ENCODE measurements at places on chromosomes 11 and 22. TPM values are rescaled to one million over a fixed set of nuclear protein-coding genes. Genes with fewer than 3 reads are reported as not detected.

SLC37A2 gene
- total RNA-seq, result 220 TPM

- H3K4me3 ChIP-seq, result no peak overlapping the region
- no peak for DNase-seq
- H3K36me3 ChIP-seq, result no peaks in the 10 kb centered on the region
Observed at GRCh38 chr11:33703234-33703633, 2.6 kb upstream of the C11orf91 start.

MUC6 gene
- total RNA-seq, result not detected

COMT gene
- 360 TPM for total RNA-seq

DNA sequence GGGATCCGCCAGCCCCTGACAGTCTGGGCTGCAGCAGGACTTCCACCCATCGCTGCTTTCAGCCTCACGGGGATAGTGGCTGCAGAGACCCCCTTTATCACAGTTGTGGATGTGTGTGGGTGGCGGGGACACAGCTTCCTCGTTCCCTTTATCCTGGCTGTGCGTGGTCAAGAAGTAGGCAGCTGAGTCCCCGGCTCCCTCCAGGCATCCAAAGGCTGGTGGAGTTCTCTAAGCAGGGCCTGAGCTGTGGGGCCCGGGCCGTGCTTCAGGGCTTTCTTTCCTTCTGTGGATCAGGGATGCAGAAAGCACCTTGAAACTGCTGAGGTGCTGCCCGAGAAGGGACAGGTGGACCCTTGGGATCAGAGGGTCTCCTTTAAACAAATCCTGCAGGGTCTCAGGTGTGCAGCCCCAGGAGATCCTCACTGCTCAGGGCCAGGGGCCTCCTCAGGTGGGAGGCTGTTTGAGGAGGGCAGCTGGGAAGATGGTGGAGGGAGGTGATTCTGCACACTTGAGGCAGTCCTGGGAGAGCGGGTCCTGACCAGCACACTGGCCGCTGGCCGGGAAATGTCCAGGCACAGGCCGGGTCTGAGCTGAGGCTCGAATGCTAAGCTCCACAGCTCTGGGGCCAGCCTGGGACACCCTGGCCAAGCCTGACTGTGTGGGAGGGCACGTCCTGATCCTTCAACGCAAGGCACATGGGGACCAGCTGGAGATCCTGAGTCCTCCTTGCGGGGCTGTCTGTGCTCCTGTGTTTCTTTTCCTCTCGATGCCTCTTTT lies 1024.3 kb downstream of the BRD1 start:
- H3K4me1 ChIP-seq, result no peaks in the 10 kb centered on the region
- H3K4me3 ChIP-seq, result no peak overlapping the region
- H3K27ac ChIP-seq, result no peak overlapping the region
- H3K27me3 ChIP-seq, result peaks cover 3% of the 10 kb centered on the region
- no peak for DNase-seq
- no peaks in the 10 kb centered on the region for H3K36me3 ChIP-seq

GRCh38 chr11:4991060-4991459 lies 3.6 kb upstream of the OR51L1 start:
- no peak for DNase-seq
- no peaks in the 10 kb centered on the region for H3K36me3 ChIP-seq
- H3K4me3 ChIP-seq, result no peak overlapping the region
- no peak overlapping the region for H3K27ac ChIP-seq
- no peaks in the 10 kb centered on the region for H3K27me3 ChIP-seq
- H3K4me1 ChIP-seq, result no peaks in the 10 kb centered on the region

TH gene
- total RNA-seq, result 433 TPM

GRCh38 chr11:128891913-128892398 lies 800 bp downstream of the KCNJ5 start:
- H3K4me3 ChIP-seq, result peak overlapping the region; percentile 82
- H3K36me3 ChIP-seq, result no peaks in the 10 kb centered on the region
- H3K4me1 ChIP-seq, result peaks cover 58% of the 10 kb centered on the region
- H3K27me3 ChIP-seq, result no peaks in the 10 kb centered on the region
- no peak for DNase-seq

APOBEC3A gene
- not detected for total RNA-seq

TRIM51 gene
- total RNA-seq, result not detected

GRCh38 chr11:4381901-4382300 lies 11.6 kb downstream of the TRIM21 start:
- DNase-seq, result no peak

DNA sequence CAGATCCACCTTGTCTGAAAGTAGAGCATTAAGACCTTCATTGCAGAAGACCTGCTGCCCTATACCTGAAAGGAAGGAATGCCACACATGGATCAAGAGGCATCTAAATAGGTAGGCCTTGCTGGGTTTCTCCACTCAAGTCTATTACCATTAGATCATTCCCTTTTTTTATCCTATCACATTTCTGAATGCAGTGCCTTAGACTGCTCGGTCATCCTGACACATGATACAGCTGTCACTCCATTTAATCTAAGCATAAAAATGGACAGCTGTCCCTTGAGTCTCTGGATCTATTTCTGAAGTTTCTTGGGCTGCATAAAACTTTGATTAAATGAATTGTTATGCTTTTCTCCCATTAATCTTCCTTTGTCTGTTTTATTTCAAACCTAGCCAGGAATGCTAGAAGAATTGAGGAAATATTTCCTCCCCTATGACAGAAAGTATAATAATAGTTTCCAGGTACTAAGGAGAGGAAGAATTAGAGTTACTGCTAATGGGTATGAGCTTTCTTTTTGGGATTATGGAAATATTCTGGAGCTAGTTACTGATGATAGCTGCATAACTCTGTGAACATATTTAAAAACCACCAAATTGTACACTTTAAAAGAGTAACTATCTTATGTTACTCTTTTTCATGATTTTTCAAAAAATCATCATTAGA lies 88.0 kb downstream of the DLG2 start:
- H3K36me3 ChIP-seq, result no peaks in the 10 kb centered on the region
- DNase-seq, result no peak
- H3K27ac ChIP-seq, result no peak overlapping the region
- no peak overlapping the region for H3K4me3 ChIP-seq

SCN3B gene
- total RNA-seq, result 0.36 TPM

- no peak overlapping the region for H3K27ac ChIP-seq
- no peaks in the 10 kb centered on the region for H3K27me3 ChIP-seq
- H3K36me3 ChIP-seq, result no peaks in the 10 kb centered on the region
Observed at GRCh38 chr11:43788421-43788820, 92.2 kb upstream of the ALKBH3 start.

DNA sequence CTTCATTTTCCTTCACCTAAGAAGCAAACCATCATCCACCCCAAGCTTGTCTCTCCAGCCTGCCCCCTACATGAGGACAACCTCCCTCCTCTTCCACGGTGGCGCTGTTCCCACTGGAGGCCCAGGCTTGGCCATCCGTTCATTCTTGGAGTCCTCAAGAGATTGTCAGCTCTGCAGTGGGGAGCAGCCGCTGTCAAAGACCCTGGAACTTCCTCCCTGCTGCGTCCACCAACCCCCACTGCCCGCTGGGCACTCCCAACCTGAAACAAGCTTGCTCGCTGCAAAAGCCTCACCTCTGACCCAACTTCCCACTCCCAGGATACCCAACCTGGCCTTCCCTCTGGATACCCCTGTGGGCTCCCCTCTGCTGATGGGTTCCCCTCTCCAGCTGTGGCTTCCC lies 10.4 kb upstream of the CD81 start:
- H3K36me3 ChIP-seq, result no peaks in the 10 kb centered on the region
- DNase-seq, result no peak
- H3K4me1 ChIP-seq, result no peaks in the 10 kb centered on the region
- no peak overlapping the region for H3K27ac ChIP-seq
- H3K27me3 ChIP-seq, result no peaks in the 10 kb centered on the region

SLC6A5 gene
- 2.4 TPM for total RNA-seq

CLCF1 gene
- 3.4 TPM for total RNA-seq

RIMBP3C gene
- 0.22 TPM for total RNA-seq

DNA sequence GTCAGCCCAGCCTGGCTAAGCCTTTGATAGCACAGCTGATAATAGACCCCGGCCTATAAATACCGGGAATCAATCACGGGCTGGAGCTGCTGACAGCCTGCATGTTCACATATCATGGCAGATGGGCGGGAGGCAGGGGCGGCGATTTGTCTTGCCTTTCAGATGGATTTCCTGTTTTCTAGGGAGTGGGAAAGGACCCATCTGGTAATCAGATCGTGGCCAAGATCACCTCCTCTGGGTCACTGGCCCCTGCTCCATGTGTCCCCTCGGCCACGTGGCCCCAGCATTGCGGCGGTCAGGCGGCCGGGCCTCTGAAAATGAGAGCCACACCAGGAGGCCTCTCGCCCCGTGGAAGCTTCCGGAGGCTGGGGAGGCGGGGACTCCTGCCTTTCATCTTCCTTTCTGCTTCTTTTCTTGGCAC lies 36.6 kb downstream of the SMIM38 start:
- H3K4me1 ChIP-seq, result no peaks in the 10 kb centered on the region
- H3K36me3 ChIP-seq, result no peaks in the 10 kb centered on the region
- H3K4me3 ChIP-seq, result no peak overlapping the region
- H3K27me3 ChIP-seq, result no peaks in the 10 kb centered on the region

DNA sequence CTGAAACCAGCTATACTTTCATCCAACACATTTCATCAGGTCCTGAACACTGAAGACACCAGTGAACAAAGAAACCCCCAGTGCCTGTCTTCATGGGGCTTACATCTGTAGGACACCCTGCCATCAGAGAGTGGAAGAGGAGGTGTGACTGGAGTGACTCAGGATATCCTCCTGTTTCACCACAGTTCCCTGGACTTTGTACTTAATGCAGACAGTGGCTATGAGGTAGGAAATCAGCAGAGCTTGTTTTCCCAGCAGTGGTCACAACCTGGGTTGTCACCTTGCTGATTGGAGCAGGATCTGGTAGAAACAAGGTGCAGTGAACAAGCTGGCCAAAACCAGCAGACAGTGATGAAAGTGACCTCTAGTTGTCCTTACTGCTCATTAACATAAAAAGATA lies 128.8 kb downstream of the KIRREL3 start:
- H3K4me3 ChIP-seq, result no peak overlapping the region
- H3K4me1 ChIP-seq, result no peaks in the 10 kb centered on the region
- H3K36me3 ChIP-seq, result no peaks in the 10 kb centered on the region
- no peak overlapping the region for H3K27ac ChIP-seq
- DNase-seq, result no peak

DNA sequence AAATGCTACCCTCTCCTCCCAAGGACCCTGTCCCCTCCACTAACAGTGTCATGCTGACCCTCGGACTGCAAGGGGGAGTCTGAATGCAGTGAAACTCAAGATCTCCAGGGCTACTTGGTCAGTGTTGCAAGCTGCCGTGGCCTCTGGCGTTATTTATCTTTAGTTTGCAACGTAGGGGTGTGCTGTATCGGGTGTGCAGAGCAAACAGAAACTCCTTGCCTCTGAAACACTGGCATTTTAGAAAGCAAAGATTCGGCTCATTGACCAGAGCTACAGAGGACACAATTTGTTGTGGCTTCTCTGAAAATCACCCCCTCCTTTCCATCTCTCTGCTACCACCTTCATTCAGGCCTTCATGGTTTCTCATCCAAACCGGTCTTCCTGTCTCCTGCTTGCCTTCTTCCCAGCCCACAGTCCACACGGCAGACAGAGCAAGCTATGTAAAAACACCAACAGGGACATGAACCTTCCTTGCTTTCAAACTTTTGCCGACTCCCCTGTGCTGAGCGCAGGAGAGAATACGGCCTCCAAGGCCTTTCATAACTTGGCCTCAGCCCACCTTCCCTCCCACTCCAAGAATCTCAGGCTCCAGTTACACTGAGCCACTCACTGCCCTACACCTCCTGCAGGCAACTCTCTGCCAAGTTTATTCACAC lies 14.9 kb downstream of the FZD4 start:
- H3K27ac ChIP-seq, result peak overlapping the region; percentile 34
- H3K27me3 ChIP-seq, result no peaks in the 10 kb centered on the region
- peak; percentile 65 for DNase-seq

GRCh38 chr11:7749456-7749855 lies 43.2 kb upstream of the OVCH2 start:
- H3K4me1 ChIP-seq, result no peaks in the 10 kb centered on the region
- no peaks in the 10 kb centered on the region for H3K27me3 ChIP-seq
- H3K27ac ChIP-seq, result no peak overlapping the region
- no peaks in the 10 kb centered on the region for H3K36me3 ChIP-seq
- no peak for DNase-seq

SEPTIN3 gene
- total RNA-seq, result 1.4 TPM

GGTLC3 gene
- not detected for total RNA-seq

GRCh38 chr11:82505379-82505778 lies 228.3 kb downstream of the FAM181B start:
- no peak for DNase-seq
- no peaks in the 10 kb centered on the region for H3K36me3 ChIP-seq
- no peak overlapping the region for H3K27ac ChIP-seq
- H3K4me3 ChIP-seq, result no peak overlapping the region

- H3K36me3 ChIP-seq, result peaks cover 30% of the 10 kb centered on the region
- H3K4me1 ChIP-seq, result peaks cover 43% of the 10 kb centered on the region
- peak overlapping the region; percentile 63 for H3K4me3 ChIP-seq
- H3K27me3 ChIP-seq, result no peaks in the 10 kb centered on the region
Observed at GRCh38 chr11:65576867-65577755, 1.3 kb downstream of the EHBP1L1 start.

GRCh38 chr11:66329165-66329673 lies 7.0 kb downstream of the RIN1 start:
- DNase-seq, result no peak
- no peaks in the 10 kb centered on the region for H3K27me3 ChIP-seq
- H3K4me1 ChIP-seq, result peaks cover 17% of the 10 kb centered on the region

NTM gene
- total RNA-seq, result 2.2 TPM

ZNF215 gene
- total RNA-seq, result 0.51 TPM

DNA sequence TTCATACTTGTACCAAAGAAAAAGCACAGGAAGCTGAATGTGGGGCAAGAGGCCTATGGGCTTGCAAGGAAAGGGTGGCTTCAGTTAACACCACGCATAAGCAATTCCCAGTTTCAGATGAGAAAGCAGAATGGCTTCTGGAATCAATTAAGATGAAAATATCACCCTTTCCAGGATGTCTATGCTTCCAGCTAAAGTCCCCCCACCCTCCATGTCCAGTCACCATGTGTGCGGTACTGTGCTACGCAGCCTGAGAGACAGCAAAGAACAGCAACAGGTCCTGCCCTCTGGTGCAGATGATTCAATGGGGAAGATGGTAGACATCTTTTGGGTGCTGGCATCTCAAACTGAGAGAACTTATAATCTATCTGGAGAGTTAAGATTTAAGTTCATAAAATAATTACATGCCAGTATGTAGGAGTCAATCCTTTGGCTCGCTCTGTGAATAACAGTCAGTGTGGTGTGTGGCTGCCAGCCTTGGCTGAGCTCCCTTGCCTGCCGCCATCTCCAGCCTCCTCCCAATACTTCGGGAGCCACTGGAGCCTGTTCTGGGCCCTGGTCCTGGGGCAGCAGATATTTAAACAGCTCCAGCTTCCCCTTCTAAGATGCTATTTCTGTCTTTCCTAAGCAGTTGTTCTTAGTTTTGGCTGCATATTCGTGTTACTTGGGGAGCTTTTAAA lies 44.5 kb downstream of the ME3 start:
- no peak for DNase-seq
- no peaks in the 10 kb centered on the region for H3K27me3 ChIP-seq
- no peaks in the 10 kb centered on the region for H3K36me3 ChIP-seq
- H3K4me1 ChIP-seq, result peaks cover 34% of the 10 kb centered on the region
- no peak overlapping the region for H3K27ac ChIP-seq
- no peak overlapping the region for H3K4me3 ChIP-seq

- H3K4me3 ChIP-seq, result peak overlapping the region; percentile 19
- H3K36me3 ChIP-seq, result no peaks in the 10 kb centered on the region
- DNase-seq, result peak; percentile 44
- peaks cover 10% of the 10 kb centered on the region for H3K4me1 ChIP-seq
- peaks cover 6% of the 10 kb centered on the region for H3K27me3 ChIP-seq
Observed at GRCh38 chr22:17119481-17120202, 1.5 kb downstream of the TMEM121B start.

TSSK2 gene
- total RNA-seq, result not detected

OR51I1 gene
- not detected for total RNA-seq

SREBF2 gene
- total RNA-seq, result 160 TPM

CCDC157 gene
- 1.9 TPM for total RNA-seq

GRCh38 chr11:44531116-44531504 lies 34.4 kb upstream of the CD82 start:
- H3K4me1 ChIP-seq, result no peaks in the 10 kb centered on the region
- no peaks in the 10 kb centered on the region for H3K36me3 ChIP-seq
- H3K27ac ChIP-seq, result no peak overlapping the region
- no peak overlapping the region for H3K4me3 ChIP-seq
- no peak for DNase-seq

All from adrenal gland (tissue), 19 donors.